ENCODE measurements at places on chromosomes 2 and 18.

- DNase-seq: no peak
Measured at GRCh38 chr2:221716426-221717303, 144.6 kb upstream of the EPHA4 start.

DNA sequence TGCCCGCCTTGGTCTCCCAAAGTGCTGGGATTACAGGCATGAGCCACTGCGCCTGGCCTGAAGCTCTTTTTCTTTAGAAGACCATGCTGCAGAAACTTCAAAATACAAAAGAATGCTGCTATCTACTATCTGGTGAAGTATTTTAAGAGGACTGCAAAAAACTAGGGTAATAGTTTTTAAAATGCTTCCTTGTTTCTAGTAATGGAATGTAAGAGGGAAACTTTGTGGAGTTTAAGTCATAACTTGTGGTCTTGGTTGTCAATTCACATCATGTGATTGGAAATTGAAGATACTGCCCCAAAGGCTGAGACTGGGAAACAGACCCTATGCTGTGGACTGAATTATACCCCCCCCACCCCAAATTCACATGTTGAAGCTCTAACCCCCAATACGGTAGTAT lies 68.3 kb downstream of the B3GNT2 start:
- DNase-seq: no peak

DNA sequence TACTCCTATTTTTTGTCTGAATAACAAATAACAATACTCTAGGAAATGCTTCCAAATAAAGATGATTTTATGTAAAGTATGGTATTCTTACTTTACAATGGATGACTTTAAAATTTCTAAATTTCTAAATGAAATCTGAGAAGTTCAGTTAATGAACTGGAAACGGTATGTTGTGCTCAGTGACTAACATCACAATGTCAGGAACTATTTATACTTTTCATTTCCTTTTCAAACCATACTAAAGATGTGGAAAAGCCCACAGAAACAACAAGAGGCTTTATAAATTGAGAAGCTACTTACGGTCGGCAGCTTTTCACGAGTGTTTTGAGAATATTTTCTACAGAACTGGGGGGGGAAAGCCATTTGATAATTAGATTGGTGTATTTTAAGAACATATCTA lies 31.1 kb downstream of the PSME4 start:
- DNase-seq: no peak

- no peak for DNase-seq
Measured at GRCh38 chr2:56170988-56171387, 12.8 kb upstream of the CCDC85A start.

DNA sequence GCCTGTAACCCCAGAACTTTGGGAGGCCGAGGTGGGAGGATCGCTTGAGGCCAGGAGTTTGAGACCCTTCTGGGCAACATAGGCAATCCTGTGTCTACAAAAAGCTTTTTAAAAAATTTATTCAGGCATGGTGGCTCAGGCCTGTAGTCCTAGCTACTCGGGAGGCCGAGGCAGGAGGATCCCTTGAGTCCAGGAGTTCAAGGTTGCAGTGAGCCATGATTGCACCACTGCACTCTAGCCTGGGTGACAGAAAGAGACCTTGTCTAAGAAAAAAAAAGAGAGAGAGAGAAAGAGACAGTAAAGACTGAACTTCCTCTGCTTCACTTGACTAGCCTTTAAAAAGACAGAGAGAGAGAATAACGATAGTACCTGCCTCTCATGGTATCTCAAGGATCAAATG lies 62.4 kb downstream of the INPP5D start:
- DNase-seq: no peak

DNA sequence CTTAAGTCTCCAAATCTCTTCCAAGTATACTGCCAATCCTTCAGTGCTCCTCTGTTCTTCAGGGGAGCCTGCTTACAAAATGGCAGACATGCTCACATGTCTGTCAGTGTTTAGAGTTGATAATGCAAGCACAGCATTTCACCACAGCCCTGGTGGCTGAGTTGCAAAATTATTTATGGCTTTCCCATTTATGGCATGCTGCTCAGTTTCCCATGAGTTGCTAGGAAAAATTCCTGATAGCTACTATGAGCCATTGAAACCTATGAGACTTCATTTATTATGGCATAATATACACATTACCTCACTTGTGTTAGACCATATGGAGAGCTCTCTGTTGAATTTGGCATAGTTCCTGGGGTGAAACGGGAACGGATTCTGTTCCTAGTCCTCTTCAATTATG lies 448.7 kb upstream of the TCF4 start:
- DNase-seq: no peak
